ENCODE measurements at places on chromosomes 7 and 10. TPM values are rescaled to one million over a fixed set of nuclear protein-coding genes. Genes with fewer than 3 reads are reported as not detected.

C10orf143 gene
- polyA plus RNA-seq = 44.9 TPM

DNA sequence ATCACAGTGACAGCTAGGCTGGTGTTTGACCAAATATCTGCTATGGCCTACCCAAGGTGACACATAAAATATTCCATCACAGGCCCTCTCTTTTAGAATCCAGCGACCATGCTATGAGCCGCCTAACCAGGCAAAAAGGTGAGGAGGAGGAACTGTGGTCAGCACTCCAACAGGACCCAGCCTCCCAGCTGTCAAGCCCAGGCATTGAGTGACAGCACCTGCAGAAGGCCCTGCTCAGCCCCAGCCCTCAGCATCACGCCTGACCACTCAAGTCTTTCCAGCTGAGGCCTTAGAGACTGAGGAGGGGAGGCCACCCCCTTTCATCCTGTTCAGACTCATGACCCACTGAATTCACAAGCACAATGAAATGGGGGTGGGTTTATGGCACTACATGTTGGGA is 43.0 kb downstream of the CXCL12 start:
- H3K4me1 ChIP-seq = no peaks in the 10 kb centered on the region
- no peak overlapping the region for H3K4me3 ChIP-seq
- DNase-seq = no peak
- H3K27ac ChIP-seq = no peak overlapping the region

PNLIPRP1 gene
- polyA plus RNA-seq = not detected

DNA sequence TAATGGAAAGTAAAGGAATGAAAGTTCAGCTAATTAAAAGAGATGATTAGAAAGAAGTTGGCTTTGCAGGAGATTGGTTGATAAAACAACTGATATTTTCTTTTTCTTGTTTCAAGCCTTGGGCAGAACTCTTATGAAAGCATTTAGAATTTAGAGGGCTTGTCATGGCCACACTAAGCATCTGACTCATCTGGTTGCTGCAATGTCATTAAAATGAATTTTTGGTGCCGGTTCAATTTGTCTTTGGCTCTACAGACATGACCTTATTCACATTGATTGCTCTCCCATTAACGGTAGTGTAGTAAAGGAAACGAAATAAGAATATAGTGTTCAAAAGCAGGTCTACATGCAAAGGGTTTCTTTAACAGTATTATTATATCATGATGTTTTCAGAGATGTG is 1012.4 kb upstream of the C7orf33 start:
- DNase-seq = no peak
- no peak overlapping the region for H3K27ac ChIP-seq
- no peaks in the 10 kb centered on the region for H3K4me1 ChIP-seq
- H3K27me3 ChIP-seq = no peaks in the 10 kb centered on the region
- no peak overlapping the region for H3K4me3 ChIP-seq

DNA sequence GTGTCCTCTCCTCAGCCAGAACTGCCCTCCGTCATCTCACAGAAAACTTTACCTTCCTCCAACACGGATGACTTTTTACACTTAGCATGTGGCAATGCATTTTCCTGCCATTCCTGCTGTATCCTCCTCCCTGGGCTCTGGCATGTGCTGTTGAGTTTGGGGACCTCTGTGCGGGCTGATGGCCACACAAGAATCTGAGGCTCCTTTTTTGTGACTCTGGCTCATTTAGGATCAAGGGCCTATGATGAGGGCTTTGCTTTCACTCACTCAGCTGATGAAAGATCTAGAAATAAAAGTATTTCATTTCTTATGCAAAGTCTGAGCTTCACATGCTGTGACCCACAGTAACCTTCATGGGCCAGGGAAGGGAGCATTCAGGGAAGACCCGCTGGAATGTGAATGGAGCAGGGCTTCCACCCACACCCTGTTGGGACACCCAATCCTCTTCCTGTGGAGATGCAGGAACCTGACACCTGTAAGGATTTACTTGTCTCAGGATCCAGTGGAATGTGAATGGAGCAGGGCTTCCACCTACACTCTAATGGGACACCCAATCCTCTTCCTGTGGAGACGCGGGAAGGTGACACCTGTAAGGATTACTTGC is 500.3 kb upstream of the MKI67 start:
- H3K27me3 ChIP-seq = peaks cover 4% of the 10 kb centered on the region
- no peaks in the 10 kb centered on the region for H3K4me1 ChIP-seq
- no peak overlapping the region for H3K4me3 ChIP-seq
- H3K36me3 ChIP-seq = no peaks in the 10 kb centered on the region
- DNase-seq = no peak
- no peak overlapping the region for H3K27ac ChIP-seq

- no peak for DNase-seq
- no peaks in the 10 kb centered on the region for H3K36me3 ChIP-seq
- no peak overlapping the region for H3K4me3 ChIP-seq
- no peak overlapping the region for H3K27ac ChIP-seq
- no peaks in the 10 kb centered on the region for H3K4me1 ChIP-seq
Observed at GRCh38 chr7:117250801-117251200, 72.1 kb downstream of the WNT2 start.

TRIM56 gene
- 1.0 TPM for polyA plus RNA-seq

DNA sequence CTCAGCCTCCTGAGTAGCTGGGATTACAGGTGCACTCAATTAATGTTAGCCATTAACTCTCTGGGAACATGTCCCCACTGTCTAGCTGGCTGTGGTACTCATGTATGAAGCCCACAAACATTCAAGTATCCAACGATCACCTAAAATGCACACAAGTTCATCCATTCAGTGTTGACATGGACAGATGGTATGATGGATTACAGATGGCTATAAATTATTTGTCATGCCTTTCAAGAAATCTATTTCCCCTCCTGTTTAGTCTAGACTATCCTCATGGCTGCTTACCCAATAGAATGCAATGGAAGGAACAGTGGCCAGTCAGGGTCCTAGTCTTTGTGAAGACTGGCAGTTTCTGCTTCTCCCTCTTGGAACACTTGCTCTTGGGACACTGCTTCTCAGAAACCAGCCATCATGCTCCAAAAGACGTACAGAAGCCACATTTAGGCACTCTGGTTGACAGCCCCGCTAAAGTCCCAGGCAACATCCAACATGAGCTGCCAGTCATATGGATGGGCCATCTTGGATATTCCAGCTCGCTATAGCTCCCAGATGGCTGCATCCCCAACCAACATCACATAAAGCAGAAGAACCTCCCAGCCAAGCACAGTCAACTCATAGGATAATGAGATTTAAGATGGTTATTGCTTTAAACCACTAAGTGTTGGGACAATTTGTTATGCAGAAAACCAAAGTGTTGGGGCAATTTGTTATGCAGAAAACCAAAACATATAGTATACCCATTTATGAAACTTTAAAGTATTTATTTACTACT is 33.1 kb downstream of the MYL10 start:
- no peaks in the 10 kb centered on the region for H3K36me3 ChIP-seq
- no peak overlapping the region for H3K4me3 ChIP-seq
- peaks cover 3% of the 10 kb centered on the region for H3K4me1 ChIP-seq
- H3K27ac ChIP-seq = no peak overlapping the region
- DNase-seq = no peak

- peaks cover 10% of the 10 kb centered on the region for H3K27me3 ChIP-seq
- H3K4me1 ChIP-seq = no peaks in the 10 kb centered on the region
- H3K27ac ChIP-seq = no peak overlapping the region
- no peak overlapping the region for H3K4me3 ChIP-seq
- DNase-seq = no peak
Observed at GRCh38 chr7:132255115-132255797, 321.0 kb downstream of the PLXNA4 start.

All from naive B cell (primary cell).